ENCODE measurements at places on chromosomes 4 and X.

DNA sequence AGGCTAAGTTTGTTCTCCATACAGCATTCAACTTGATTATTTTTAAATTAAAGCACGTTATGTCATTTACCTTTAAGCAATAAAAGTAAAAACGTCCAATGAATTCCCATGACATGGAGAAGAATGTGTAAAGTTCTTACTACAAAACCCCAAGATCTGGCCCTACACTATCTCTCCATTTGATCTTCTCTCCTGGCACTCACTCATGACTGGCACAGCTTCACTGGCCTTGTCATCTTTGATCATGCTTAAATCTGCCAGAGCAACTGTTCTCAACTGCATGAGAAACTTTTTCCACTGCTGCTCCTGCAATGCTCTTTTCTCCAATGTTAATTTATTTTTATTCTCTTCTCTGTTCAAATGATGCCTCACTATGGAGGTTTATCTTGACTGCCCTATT lies 1109.0 kb upstream of the IGFBP7 start:
- H3K27ac ChIP-seq = no peak overlapping the region
- DNase-seq = no peak
- no peaks in the 10 kb centered on the region for H3K27me3 ChIP-seq
- H3K4me3 ChIP-seq = no peak overlapping the region

DNA sequence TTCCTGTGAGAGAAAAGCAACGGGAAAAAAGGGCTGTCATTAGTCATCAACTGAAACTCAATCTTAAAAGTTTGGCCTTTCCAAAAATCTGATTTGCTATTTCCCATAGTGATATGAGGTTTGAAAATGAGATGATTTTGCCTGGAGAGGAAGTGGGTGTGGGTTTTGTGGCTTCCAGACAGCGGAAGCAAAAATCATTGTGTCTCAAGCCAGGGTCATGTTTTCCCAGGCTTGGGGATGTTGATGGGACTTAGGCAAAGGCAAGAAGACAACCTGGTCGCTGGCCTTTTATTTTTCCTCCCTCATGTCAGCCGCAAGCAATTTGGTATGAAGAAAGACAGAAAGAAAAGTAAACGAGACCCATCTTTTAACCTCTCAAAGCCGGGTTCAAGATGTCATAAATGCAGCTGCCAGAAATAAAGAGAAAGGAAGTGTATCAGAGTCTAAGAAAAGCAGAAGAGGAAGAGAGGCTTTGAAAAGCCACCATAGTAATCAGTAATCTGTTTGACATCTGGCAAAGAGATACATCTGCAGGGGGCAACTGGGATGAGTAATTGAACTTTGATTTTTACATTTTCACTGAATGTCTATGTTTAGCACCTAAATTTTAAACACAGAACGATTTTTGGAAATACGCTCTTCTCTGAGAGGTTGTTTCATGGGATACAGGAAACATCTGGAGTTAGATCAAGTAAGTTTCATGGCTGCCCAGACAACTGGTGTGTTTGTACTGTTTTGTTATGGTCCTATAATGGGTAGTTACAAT lies 521.6 kb upstream of the SLIT2 start:
- no peak overlapping the region for H3K4me3 ChIP-seq
- H3K27ac ChIP-seq = no peak overlapping the region
- no peaks in the 10 kb centered on the region for H3K36me3 ChIP-seq
- no peaks in the 10 kb centered on the region for H3K4me1 ChIP-seq

GRCh38 chr4:7187168-7187535 lies 5.2 kb upstream of the SORCS2 start:
- no peaks in the 10 kb centered on the region for H3K4me1 ChIP-seq
- no peak overlapping the region for H3K4me3 ChIP-seq
- no peaks in the 10 kb centered on the region for H3K36me3 ChIP-seq
- peak; percentile 55 for DNase-seq

DNA sequence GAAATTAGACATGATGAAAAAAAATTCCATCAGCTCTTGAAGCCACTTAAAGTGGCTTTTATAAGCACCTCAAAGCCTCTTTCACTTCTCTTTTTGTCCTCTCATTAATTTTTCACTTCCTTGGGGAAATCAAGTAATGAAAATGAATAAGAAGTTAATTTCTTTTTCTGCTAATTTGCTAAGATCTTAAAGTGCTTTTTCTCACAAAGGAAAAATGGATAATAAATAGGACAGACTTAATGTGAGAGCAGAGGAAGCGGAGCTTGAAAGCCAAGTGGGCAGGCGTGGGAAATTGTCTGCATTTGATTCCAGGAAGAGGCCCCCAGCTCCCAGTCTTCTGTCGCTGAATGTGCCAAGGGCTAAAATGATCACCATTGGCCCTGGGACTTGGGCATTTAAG lies 28.6 kb downstream of the CDS1 start:
- no peak overlapping the region for H3K4me3 ChIP-seq
- no peak for DNase-seq
- H3K36me3 ChIP-seq = no peaks in the 10 kb centered on the region

DNA sequence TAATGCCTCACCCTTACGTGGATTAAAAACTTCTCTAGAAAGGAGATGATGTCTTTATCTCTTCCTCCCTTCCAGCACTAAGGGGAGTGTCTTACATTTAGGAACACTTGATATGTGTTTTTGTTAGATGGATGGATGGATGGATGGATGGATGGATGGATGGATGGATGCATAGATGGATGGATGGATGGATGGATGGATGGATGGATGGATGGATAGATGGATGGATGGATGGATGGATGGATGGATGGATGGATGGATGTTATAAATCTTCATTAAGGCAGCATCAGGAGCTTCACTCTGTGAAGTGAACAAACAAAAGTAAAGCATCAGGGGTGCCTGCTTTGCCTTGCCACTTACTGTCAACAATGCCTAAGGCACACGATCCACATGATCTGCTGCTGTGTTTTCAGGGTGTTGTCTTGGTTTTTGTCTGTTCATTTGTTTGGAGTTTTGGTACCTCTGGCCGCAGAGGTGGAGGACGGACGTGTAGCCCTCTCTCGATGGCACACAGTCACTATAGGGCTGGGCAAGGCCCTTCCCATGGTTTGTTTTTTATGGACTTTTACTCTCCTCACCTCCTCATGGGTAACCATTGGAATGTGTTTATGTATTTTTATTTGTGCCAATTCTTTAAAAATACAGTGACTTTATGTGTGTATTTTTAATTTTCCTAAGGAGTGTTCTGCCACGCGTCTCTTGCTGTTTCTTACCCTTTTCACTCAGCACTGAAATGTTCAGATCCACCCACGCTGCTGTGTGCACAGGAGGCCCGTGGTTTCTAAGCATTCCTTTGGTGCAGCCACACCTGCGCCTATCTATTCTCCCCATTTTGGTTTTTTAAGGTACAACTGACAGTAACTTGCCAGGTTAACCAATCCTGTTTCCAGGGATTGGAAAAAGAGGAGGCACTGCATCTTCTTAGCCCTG lies 91.8 kb upstream of the ENPP6 start:
- no peaks in the 10 kb centered on the region for H3K36me3 ChIP-seq
- no peak for DNase-seq
- H3K27me3 ChIP-seq = no peaks in the 10 kb centered on the region
- H3K4me3 ChIP-seq = no peak overlapping the region
- no peak overlapping the region for H3K27ac ChIP-seq

GRCh38 chrX:15903186-15903681 lies 48.6 kb upstream of the AP1S2 start:
- no peaks in the 10 kb centered on the region for H3K27me3 ChIP-seq
- H3K4me3 ChIP-seq = no peak overlapping the region
- DNase-seq = no peak
- no peaks in the 10 kb centered on the region for H3K36me3 ChIP-seq

DNA sequence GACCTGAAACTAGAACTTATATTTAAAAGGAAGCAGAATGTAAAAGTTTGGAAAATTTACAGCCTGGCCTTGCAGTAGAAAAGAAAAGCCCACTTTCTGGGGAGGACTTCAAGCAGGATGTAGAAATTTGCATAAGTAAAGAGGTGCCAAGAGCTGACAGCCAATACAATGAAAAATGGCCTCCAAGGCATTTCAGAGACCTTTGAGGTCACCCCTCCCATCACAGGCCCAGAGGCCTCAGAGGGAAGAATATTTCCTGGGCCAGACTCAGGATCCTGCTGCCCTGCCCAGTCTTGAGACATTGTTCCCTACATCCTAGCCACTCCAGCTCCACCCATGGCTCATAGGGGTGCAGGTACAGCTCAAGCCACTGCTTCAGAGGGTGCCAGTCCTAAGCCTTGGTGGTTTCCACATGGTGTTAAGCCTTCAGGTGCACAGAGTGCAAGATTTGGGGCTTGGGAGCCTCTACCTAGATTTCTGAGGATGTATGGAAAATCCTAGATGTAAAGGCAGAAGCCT lies 518.9 kb upstream of the INTU start:
- no peaks in the 10 kb centered on the region for H3K27me3 ChIP-seq
- no peaks in the 10 kb centered on the region for H3K4me1 ChIP-seq
- no peak for DNase-seq
- no peak overlapping the region for H3K27ac ChIP-seq

Data from pancreas (tissue), 10 donors.